ENCODE measurements at places on chromosomes 2 and 18.
A peak's percentile ranks its signal among the peaks of the same experiment; 100 is the strongest.

DNA sequence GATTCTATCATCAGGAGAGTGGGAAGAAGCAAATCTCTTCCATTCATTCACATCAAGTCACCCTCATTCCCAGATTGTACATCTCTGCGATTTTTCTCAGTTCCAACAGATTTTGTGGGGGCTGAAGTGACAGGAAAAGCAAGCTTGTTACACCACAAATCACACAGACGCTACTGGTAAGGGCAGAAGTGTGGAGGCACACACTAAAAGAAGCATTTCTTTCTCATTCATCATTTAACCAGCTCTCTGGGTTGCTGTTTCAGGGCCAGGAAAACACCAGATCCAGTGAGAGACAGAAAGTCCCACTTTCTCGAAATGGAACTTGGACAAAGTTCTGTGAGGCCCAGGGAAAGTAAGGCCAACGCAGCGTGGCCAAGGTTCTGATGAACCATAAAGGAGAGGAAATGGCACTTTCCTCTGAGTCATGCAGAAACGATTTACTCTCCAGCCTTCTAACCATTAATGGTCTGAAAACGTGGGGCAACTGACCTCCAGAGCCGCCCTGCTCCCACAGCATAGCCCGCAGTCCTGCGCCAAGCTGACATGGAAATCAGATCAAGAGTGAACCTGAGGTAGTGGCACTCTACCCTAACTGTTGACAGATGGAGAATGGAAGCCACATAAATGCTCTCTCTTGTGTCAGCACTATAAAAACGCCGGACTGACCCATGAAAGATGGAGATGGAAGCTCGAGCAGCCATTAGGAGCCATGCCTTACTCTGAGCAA is 191.0 kb downstream of the C1D start:
- DNase-seq = no peak

DNA sequence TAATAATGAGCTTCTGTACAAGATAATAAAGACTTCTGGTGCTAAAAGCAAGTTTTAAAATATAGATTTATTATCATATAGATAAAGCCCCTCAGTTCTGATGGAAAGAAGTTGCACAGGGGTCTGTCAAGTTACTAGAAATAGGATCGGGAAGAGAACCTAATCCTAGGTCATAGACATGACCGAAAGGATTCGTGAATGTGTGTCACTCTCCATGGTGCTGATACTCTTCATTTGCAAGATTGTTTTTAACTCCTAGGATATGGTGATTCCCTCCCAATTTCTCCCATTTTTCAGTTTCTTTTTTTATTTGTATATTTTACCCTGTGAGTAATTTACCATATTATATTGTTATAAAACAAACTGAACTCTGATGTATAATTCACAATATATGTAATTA is 58.9 kb upstream of the CTNNA2 start:
- DNase-seq = no peak

- no peak for DNase-seq
Observed at GRCh38 chr2:200081236-200081635, 125.9 kb downstream of the MAIP1 start.

- DNase-seq = no peak
Observed at GRCh38 chr2:27831279-27832050, 58.7 kb downstream of the RBKS start.

- DNase-seq = no peak
Observed at GRCh38 chr18:44729631-44730101, 49.0 kb downstream of the SETBP1 start.

DNA sequence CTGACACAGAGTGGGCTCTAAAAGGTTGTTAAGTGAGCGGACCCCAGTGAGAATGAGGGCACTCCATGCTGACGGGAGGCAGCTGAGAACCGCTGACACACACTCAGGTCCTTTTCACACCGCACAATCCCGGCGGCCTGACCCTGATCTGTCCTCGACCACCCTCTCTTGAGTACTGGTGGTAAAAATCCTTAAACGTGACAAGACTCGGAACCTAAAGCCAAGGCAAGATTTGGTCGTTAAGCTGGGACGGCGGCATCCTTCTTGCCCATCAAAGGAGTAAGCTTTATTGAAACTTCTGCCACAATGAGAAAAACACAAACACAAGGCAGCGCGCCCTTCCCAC is 569 bp downstream of the TMX3 start:
- no peak for DNase-seq

DNA sequence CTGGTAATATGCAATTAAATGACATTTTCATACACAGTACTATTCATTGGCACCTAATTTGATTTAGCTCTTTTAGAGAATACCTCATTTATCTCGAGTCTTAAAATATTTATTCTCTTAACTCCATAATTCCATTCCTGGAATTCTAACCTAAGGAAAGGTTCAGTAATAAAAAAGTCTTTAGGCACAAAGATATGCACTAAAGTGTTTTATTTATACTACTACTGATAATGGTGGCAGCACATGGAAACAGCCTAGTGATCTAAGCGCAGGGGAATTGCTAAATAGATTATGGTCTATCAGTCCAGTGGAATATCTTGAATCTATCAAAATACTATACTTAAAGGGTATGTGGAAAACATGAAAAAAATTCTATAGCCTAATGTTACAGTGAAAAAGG is 142.5 kb upstream of the LTBP1 start:
- DNase-seq = no peak

GRCh38 chr2:162017233-162017632 is 56.8 kb downstream of the DPP4 start:
- no peak for DNase-seq

DNA sequence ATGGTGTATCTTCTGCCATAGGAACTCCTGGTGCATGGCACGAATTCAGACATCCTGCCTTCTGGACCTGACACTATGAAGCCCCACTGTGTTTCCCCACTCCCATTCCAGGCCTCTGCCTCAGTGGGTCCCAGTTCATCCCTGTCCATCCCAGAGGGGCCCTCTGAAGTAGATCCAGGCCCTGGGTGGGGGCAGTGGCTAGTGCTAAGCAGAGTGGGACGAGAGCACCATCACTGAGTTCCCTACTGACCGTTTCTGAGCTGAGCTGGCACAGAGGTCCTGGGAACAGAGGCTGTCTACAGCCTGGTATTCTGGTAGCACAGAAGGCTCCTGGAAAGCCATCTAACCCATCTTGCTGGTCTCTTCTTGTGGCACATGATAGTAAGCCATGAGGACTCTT is 54.0 kb downstream of the ATOH8 start:
- no peak for DNase-seq

DNA sequence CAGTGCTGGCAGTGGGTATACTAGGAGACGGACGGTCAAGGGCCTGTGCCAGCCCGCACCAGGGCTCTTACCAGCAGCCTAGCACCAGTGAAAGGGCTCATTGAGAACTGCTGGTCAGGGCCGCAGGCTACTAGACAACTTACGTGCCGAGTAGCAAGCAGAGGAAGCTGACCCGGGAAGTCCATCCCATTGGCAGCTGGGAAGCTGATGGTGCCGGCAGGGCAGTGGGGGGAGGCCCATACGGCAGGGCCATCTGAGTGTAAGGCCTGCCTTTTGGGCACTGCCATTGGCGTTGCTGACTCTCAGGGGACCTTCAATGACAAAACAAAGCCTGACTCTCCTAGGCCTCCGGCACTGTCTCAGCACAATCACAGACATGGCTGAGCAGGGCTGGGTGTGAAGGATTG is 20.6 kb downstream of the EFR3B start:
- no peak for DNase-seq

DNA sequence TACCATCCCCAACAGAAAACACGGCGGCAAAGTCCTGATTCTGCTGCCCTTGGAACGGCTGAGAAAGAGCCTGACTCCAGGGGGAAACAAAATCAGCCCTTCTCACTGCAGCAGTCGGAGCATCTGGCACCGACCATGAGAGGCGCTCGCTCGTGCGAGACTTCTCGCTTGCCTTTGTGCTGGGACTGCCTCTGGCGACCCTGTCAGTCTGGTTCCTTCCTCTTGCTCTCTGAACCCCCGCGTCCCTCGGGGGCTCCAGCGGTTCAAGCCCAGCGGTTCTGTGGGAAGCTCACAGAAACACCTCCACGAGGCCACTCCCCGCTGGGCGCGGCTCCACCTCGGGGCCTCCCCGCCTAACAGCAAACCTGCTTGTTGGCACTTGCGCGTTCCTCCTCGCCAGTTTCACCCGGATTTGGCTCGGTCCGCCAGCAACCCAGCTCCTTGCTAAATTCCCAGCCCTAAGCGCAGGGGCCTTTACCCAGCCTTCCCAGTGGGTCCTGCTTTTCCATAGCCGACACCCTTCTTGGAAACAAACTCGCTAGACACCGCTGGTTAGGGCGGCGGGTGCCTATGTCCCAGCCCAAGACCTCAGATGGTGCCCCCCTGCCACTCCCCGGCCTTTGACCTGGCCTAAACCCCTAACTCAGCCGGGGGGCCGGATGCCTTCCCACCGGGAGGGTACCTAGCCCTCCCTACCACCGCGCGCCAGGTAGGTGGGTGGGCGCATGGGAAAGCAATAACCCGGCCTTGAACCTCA is 2.2 kb downstream of the RND3 start:
- DNase-seq = peak; percentile 38

DNA sequence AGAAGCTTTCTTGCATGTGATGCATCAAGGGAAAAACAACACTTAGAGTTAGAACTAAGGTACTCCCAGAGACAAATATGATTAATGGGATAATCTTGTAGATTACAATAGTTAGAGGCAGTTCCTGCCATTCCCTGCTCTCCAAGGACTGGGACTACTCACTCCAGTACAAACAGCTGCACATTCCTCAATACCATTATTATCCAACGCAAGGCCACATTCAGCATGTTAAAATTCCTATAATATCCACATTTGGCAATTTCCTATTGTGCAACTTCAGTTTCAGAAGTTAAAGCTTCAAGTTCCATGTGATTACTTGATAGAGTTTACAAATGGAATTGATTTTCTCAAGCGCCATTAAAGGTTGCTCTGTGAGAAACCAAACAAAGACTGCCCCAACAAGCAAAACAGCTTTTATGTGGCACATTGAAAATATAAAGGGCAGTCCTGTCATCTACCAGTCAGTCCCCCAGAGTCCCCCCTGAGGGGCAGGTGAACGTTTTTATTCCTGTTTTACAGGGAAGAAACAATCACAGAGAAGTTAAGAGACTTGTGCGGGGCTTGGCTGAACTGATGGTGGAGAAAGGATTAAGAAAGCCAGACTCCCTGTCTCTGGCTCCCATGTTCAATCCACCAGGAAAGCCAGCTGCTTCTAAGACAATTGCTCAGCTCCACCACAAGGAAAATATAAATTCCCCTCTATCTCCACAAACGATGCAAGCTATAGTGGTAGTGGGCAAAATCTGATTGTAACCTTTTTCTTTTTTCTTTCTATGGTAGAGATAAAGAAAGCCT is 72.6 kb downstream of the TXNL1 start:
- no peak for DNase-seq

- DNase-seq = no peak
Observed at GRCh38 chr2:187468262-187468661, 20.2 kb upstream of the CALCRL start.

DNA sequence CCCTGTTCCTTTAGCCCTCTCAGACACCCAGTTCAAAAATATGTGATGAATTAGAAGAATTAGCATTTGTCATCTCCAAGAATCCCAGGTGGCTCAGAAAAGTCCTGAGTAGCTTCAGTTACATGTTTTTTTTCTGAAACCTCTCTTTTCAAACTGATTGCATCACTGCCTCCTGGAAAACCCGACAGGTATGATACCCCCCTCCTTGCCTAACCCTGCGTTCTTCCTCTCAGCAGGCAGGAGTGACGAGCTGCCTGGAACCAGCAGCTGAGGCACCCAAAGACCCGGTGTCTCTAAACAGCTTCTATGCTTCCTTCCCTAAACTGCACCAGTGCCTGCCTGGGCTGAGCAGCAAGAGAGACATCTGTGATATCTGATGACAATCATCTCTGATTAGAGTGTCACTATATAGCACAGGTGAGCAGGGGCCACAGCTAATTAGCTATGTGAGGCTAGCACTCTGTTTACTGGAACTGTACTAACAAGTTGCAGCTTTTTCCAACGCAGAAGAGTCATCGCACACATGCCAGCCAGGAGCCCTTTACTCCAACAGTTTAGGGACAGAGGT is 376.4 kb upstream of the ATP5MC3 start:
- no peak for DNase-seq

- no peak for DNase-seq
Observed at GRCh38 chr2:231182513-231182899, 15.9 kb upstream of the ARMC9 start.

GRCh38 chr2:67268797-67269196 is 128.3 kb upstream of the ETAA1 start:
- DNase-seq = no peak

DNA sequence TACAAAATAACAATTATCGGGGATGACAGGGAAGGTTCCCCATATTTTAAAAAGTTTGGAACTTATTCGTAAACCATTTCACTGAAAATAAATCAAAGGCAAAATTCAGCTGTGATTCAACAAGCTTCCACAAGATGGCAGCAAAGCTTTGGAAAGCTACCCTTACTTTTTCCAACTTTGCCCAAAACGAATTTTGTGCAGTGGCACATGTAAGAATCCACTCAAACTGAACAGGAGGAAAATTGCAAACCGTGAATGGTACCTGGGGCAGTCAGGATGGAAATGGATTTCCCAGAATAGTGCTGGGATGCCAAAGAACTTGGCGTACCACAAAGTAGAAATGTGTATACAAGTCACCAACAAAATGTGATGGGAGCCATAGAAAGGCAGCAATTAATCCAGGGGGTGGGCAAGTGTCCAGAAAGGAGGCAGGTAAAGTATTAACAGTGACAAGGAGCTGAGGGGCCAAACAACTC is 10.7 kb downstream of the RPL31 start:
- no peak for DNase-seq

- peak; percentile 14 for DNase-seq
Observed at GRCh38 chr2:39504790-39505335, 67.8 kb upstream of the MAP4K3 start.

DNA sequence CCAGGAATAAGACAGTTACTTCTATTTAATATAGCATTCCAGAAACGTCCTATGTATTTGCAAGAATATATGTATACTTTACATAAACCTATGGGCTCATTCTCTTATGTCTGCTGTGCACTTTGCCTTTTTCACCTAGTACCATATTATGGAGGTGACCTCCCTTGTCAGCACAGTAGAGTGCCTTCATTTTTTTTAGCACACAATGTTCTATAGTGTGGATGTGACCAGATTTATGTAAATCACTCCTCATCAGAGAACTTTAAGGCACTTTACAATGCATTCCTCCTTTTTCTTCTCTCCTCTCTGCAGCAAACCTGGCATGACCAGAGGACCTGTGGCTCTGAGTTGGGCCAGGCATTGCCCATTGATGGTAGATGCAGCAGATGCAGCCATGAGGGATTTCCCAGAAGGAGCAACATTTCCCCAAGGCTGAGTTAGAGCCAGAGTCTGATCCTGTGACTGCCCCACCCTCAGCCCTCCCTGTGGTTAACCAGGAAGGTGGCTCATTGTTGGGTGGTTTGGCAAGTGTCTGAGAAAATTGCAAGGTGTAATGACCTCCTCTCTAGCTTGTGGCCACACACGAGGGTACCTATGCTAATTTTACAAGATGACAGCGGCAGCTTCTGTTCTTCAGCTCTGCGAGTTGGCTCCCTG is 76.5 kb upstream of the DLX2 start:
- DNase-seq = no peak

GRCh38 chr2:201484805-201485204 is 33.3 kb downstream of the STRADB start:
- DNase-seq = no peak

All from NCI-H1048 (cell line).